IPS-NIHi11 (cell line): ENCODE measurements at places on chromosomes 2 and 18.

GRCh38 chr2:16716024-16716423 is 50.4 kb upstream of the CYRIA start:
- DNase-seq = no peak

DNA sequence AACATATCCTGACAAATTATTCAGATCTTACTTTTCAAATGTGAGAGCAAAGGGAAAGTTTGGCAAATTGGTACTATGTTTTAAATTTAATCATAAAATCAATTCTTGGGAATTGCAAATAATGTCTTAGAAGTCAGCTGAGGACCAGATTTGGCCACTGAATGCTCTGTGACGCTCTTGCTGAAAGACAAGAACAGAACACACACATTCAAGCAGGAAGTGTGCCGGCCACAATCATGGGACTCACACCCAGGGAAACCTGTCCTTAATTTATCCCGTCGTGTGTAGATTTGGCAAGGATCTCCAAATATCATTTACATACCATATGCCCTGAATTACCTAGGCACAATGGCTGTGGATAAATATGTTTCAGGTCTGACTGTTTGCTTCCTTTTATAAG is 253.1 kb downstream of the TCF4 start:
- no peak for DNase-seq

- no peak for DNase-seq
Measured at GRCh38 chr2:136777391-136777790, 12.0 kb downstream of the THSD7B start.

DNA sequence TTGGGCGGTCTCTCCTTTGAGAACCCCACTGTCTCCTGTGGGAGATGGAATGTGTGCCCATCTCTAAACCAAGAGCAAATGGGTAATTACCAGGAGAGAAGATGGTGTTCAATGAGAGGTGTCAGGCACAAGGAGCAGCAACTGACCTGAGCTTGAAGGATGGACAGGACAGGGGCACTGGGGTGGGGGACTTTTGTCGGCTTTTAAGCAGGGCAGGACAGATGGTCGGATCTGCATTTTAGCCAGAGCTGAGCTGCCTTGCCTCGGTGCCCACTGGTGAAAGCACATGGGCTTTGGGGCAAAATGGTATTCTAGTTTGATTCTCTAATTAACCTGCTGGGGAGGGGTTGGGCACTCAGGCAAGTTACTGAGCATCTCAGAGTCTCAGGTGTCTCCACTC is 98.0 kb downstream of the INHBB start:
- DNase-seq = no peak

DNA sequence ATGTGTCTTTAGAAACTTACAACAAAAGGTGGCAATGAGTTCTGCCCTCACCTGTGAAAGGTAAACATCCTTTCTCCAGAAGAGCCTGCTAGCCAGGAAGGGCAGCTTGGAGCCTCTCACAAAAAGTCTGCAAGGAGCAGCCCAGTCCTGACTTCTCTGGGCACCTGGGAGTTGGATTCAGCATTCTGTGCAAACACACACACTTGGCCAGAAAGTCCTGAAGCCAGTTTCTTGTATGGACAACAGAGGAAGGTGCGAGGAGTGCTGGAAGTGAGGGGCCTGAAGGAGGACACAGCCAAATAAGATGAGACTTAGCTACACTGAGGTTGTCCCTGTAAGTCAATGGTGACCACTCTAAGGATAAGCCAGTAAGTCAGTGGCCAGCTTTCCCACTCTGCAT is 52.4 kb upstream of the SLC1A4 start:
- no peak for DNase-seq

DNA sequence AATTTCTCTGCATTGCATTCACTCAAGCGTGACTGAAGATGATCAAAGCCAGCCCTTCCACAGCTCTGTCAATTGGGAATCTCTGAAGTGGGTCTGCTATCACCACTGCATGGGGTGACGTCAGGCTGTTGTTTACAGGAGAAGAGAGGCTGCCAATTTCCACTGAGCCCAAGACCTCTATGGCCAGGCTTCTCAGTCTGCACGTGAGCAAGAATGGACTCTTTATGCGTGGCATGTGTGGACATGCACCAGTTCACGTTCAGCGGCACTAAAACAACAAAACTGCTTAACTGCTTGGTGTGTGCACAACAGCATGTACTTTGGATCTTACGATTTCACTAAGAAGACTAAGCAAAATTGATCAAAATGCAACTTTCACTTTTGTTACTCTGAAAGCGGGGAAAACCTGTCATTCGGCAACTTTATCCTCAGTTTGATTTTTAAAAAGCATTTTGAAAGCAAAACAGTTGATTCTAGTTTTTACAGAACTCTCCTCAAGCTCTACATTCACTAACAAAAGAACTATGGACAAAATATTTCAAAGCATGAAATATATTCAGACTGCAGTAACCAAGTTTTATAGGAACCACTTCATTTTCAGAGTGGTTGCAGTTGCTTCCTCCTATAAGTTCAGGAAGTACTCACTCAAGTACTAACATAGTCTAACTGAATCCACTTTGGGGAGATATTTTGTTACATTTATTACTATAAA is 77.0 kb upstream of the SERTAD2 start:
- DNase-seq = no peak

- no peak for DNase-seq
Measured at GRCh38 chr2:102412199-102412598, 10.8 kb upstream of the IL18RAP start.

- DNase-seq = no peak
Measured at GRCh38 chr2:101157272-101157671, 6.1 kb upstream of the TBC1D8 start.

- DNase-seq = no peak
Measured at GRCh38 chr2:76501641-76502040, 790.9 kb upstream of the GCFC2 start.

- DNase-seq = no peak
Measured at GRCh38 chr2:109383505-109384307, 230.1 kb downstream of the SEPTIN10 start.

DNA sequence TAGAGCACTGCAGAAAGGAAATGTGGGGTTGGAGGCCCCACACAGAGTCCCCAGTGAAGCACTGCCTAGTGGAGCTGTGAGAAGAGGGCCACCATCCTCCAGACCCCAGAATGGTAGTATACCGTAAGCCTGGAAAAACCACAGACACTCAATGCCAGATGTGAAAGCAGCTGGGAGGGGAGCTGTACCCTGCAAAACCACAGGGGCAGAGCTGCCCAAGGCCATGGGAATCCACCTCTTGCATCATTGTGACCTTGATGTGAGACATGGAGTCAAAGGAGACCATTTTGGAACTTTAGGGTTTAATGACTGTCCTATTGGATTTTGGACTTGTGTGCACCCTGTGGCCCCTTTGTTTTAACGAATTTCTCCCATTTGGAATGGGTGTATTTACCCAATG is 75.3 kb upstream of the SERPINE2 start:
- no peak for DNase-seq

DNA sequence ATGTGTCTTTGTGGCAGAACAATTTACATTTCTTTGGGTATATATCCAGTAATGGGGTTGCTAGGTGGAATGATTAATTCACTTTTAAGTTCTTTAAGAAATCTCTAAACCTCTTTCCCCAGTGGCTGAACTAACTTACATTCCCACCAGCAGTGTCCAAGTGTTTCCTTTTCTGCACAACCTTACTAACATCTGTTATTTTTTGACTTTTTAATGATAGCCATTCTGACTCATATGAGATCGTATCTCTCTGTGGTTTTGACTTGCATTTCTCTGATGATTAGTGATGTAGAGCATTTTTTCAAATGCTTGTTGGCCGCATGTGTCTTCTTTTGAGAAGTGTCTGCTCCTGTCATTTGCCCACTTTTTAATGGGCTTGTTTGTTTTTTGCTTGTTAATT is 43.1 kb upstream of the PTH2R start:
- DNase-seq = no peak

- no peak for DNase-seq
Measured at GRCh38 chr18:2002151-2002550, 569.2 kb downstream of the METTL4 start.

DNA sequence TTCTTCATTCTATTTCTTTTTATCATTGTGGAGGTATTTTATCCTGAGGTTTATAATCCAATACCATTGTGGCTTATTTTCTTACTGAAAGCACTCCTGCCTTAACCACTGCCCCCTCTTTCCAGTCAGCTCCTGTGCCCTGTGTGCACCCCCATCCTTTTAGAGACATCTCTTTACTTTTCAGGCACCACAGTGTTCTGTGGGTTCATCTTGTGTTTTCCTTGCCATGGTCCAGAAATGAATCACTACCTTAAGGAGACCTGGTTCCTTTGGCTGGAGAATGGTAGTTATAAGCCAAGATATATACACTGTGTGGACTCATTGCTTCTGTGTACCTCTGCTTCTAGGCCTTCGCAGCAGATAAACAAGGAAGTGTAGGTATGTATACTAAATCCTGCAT is 278.3 kb downstream of the PTGR3 start:
- DNase-seq = no peak

DNA sequence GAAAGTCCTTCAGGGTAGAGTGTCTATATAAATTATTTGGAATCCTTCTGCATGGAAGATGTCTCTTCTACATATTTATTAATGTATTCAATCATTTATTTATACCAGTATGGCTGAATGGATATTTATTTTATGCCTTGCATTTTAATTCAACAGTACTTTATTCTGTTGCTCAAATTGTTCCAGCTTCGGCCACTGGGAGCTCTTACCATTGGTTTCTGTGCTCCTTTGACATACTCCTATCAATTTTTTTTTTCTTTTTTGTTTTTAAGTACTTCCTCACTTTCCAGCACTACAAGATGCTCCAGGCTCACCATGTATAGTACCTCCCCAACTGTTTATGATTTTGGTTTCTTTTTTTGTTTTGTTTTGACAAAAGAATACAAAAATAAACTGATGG is 39.4 kb upstream of the WIPF1 start:
- no peak for DNase-seq

- DNase-seq = no peak
Measured at GRCh38 chr18:23320709-23321236, 132.3 kb upstream of the RIOK3 start.

GRCh38 chr2:95376311-95377215 is 25.9 kb upstream of the FAHD2A start:
- DNase-seq = no peak

DNA sequence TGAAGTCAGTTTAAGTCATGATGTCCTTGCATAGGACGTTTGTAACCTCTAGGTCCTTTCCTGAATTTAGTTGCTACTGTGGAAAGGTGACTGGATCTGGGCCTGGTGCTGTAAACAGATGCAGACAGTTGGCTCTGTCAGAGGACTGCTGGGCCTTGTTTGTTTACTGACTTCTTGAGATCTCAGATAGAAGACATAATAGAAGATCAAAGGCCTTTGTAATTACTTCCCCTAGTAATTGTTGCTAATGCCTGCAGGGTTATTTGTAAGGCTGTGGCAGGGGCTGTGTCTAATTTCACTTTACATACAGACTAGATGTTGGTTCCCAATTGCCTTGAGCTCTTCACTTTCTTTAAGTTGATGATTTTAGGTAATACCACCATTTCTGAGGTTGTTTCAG is 42.5 kb downstream of the LYPD6B start:
- peak; percentile 45 for DNase-seq
